Tibial nerve (tissue), 4 donors: ENCODE measurements at places on chromosomes 5 and 9.

DNA sequence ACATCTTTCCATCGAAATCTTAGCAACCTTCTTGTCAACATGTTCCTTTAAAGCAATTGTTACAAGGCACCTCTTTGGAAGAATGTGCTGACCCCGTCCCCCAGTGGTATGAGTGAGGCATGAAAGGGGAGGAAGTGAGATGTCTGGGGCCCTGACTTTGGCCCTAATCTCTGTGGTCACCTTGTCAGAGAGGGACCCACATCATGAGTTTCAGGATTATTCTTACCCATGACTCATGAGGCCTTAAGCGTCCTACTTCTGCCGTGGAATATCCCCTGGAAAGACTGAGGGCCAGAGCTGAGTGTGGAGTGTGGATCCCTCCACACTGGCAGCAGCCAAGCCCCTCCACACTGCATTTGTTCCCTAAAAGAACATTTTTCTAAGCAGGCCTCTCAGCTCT, 81.2 kb downstream of the FSTL4 start:
- DNase-seq, result no peak

DNA sequence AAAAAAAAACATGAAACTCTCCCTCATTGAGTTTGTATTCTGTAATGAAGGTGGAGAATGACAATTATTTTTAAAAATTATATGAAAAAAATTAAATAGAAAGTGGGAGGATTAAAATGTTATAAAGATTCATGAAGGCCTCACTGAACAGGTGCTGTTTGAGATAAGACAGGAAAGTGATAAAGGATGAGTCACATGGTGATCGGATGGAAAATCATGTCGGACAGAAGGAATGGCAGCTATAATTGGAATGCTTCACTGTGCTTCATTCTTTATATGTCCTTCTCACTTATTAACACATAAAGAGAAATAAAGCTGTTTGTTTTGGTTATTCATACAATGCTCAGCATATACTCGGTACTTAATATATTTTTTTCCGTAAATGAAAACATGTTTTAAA, 464.5 kb upstream of the RGMB start:
- no peak for DNase-seq

- no peak for DNase-seq
These were observed 28.6 kb downstream of the CSF2 start for GRCh38 chr5:132102101-132102701.

GRCh38 chr5:33330992-33331391, 109.8 kb upstream of the TARS1 start:
- no peak for DNase-seq

GRCh38 chr5:72702881-72703434, 113.5 kb upstream of the TNPO1 start:
- no peak for DNase-seq

DNA sequence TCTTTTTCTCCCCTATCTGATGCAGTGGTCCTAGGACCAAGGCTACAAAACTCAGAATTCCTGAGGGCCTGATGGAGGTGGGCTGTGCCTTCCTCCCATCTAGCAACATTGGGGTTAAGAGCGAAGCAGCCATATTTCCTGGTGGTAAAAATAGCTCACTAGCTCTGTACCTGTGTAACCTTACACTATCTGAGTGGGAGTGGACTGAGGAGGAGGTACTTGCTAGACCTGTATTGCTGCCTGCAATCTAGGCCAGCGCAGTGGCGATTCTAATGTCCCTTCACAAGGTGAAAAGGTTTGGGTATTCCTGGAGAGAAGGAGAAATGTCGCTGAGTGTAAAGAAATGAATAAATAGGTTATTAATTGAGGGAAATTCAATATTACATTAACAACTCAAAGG, 80.2 kb upstream of the LIFR start:
- no peak for DNase-seq

DNA sequence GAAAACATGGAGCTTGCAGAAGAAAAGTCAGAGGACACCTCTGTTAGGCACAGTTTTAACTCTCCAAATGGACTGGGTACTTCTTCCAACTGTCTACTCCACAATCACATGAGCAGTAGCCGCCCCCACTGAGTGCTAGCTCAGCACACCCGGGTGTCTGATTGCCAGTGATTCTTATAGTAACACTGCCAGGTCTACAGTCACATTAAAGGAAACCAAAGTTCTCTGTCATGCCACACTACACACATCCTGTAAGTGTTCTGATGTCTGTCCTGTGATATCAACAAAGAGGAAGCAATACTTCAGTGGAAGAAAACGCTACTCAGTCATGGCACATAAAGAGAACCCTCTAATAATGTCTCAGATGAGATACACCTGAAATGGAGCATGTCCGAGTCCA, at the start of gene HAVCR2:
Gene HAVCR2, minus strand, starts transcription at position 69 of the 400 bp plus-strand sequence. Its CDS starts 61 bp downstream, at position 8.
- DNase-seq, result peak; percentile 47
